MCF 10A (cell line): ENCODE measurements at places on chromosomes 4 and X.

- no peaks in the 10 kb centered on the region for H3K36me3 ChIP-seq
- no peak for DNase-seq
- H3K4me1 ChIP-seq, result no peaks in the 10 kb centered on the region
These were observed 298.8 kb upstream of the CTSO start for GRCh38 chr4:156252358-156252921.

- no peaks in the 10 kb centered on the region for H3K27me3 ChIP-seq
- no peak overlapping the region for H3K27ac ChIP-seq
- H3K4me3 ChIP-seq, result no peak overlapping the region
These were observed 35.2 kb upstream of the NAP1L5 start for GRCh38 chr4:88732714-88733368.

GRCh38 chr4:62550121-62550520, 1350.0 kb downstream of the ADGRL3 start:
- no peak for DNase-seq
- no peak overlapping the region for H3K4me3 ChIP-seq
- H3K27me3 ChIP-seq, result no peaks in the 10 kb centered on the region
- peaks cover 3% of the 10 kb centered on the region for H3K4me1 ChIP-seq
- H3K27ac ChIP-seq, result no peak overlapping the region

- H3K4me3 ChIP-seq, result no peak overlapping the region
- H3K27ac ChIP-seq, result no peak overlapping the region
- H3K36me3 ChIP-seq, result no peaks in the 10 kb centered on the region
- peaks cover 16% of the 10 kb centered on the region for H3K4me1 ChIP-seq
These were observed 22.9 kb downstream of the FHL1 start for GRCh38 chrX:136170139-136170800.

GRCh38 chr4:186485561-186486062, 69.8 kb downstream of the MTNR1A start:
- H3K36me3 ChIP-seq, result no peaks in the 10 kb centered on the region
- peak overlapping the region; percentile 50 for H3K4me3 ChIP-seq
- no peaks in the 10 kb centered on the region for H3K27me3 ChIP-seq
- no peak for DNase-seq
- H3K4me1 ChIP-seq, result peaks cover 7% of the 10 kb centered on the region

DNA sequence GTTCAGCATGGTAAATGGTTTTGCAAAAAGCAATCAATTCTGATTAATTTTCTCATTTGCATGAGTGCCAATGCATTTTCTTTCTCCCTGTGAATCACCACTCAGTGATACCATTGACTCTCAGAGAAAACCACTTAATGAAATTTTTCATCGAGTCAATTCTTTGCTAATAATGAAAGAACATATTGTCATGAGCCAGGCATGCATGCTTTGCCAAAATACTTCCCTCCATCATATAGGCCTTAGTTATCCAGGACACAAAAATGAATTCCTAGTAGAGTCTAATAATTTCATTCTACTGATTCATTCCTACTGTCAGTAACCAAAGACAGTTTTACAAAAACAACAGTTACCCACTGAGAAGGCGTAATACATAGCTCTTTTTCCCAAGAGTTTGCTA, 680.0 kb downstream of the TRIML1 start:
- no peak for DNase-seq
- H3K36me3 ChIP-seq, result no peaks in the 10 kb centered on the region
- no peak overlapping the region for H3K4me3 ChIP-seq

DNA sequence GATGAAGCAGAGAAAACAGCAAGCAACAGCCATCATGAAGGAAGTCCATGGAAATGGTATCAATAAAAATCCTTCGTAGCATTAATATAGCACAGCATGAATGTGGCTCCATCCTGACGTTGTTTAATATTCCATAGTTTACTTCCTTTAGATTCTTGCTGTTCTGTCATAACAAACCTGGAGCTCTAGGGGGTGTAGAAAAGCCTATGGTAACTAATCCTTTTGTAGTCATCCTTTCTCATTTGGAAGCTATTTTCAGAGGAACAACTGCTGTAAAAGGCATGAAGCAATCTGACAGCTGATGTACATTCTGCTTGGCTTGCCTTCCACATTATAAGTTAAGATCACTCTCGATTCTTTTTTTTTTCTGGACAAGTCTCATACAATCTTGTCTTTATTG, 914 bp downstream of the MYOZ2 start:
- DNase-seq, result peak; percentile 2
- H3K36me3 ChIP-seq, result no peaks in the 10 kb centered on the region
- H3K27me3 ChIP-seq, result no peaks in the 10 kb centered on the region
- no peak overlapping the region for H3K27ac ChIP-seq

- H3K27me3 ChIP-seq, result no peaks in the 10 kb centered on the region
- peak overlapping the region; percentile 59 for H3K4me3 ChIP-seq
- DNase-seq, result peak; percentile 99
- peak overlapping the region; percentile 70 for H3K27ac ChIP-seq
These were observed 372.1 kb downstream of the BMPR1B start for GRCh38 chr4:95129821-95130311.

GRCh38 chrX:110989447-110989846, 106.5 kb upstream of the PAK3 start:
- peaks cover 54% of the 10 kb centered on the region for H3K27me3 ChIP-seq
- DNase-seq, result no peak
- no peaks in the 10 kb centered on the region for H3K36me3 ChIP-seq
- no peaks in the 10 kb centered on the region for H3K4me1 ChIP-seq
- H3K4me3 ChIP-seq, result no peak overlapping the region
- H3K27ac ChIP-seq, result no peak overlapping the region

GRCh38 chrX:129955682-129956081, 26.8 kb upstream of the BCORL1 start:
- peaks cover 26% of the 10 kb centered on the region for H3K27me3 ChIP-seq
- H3K4me3 ChIP-seq, result no peak overlapping the region
- H3K36me3 ChIP-seq, result no peaks in the 10 kb centered on the region
- DNase-seq, result no peak
- H3K4me1 ChIP-seq, result no peaks in the 10 kb centered on the region

DNA sequence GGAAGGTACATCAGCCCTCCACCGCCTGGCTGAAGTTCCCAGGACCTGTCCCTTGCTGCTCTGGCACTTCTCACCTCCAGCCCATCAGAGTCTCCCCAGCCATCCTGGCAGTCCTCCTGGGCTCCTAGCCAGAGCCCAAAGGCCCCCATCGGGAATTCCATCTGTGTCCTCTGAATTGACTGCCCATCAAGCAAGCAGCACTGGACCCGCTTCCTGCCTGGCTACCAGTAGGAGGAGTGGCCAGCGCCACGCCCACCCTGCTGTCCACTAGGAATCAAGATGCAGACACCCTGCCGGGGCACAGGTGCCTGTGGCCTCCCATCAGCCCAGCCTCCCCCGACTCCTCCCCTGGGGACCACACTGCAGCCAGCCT, 47.2 kb downstream of the C4orf50 start:
- no peak for DNase-seq
- no peak overlapping the region for H3K27ac ChIP-seq
- H3K4me1 ChIP-seq, result no peaks in the 10 kb centered on the region
- no peak overlapping the region for H3K4me3 ChIP-seq
- H3K36me3 ChIP-seq, result peaks cover 5% of the 10 kb centered on the region

- no peaks in the 10 kb centered on the region for H3K4me1 ChIP-seq
- H3K4me3 ChIP-seq, result no peak overlapping the region
- no peak for DNase-seq
- H3K27me3 ChIP-seq, result peaks cover 30% of the 10 kb centered on the region
These were observed 14.7 kb upstream of the SH3KBP1 start for GRCh38 chrX:19902110-19902509.

DNA sequence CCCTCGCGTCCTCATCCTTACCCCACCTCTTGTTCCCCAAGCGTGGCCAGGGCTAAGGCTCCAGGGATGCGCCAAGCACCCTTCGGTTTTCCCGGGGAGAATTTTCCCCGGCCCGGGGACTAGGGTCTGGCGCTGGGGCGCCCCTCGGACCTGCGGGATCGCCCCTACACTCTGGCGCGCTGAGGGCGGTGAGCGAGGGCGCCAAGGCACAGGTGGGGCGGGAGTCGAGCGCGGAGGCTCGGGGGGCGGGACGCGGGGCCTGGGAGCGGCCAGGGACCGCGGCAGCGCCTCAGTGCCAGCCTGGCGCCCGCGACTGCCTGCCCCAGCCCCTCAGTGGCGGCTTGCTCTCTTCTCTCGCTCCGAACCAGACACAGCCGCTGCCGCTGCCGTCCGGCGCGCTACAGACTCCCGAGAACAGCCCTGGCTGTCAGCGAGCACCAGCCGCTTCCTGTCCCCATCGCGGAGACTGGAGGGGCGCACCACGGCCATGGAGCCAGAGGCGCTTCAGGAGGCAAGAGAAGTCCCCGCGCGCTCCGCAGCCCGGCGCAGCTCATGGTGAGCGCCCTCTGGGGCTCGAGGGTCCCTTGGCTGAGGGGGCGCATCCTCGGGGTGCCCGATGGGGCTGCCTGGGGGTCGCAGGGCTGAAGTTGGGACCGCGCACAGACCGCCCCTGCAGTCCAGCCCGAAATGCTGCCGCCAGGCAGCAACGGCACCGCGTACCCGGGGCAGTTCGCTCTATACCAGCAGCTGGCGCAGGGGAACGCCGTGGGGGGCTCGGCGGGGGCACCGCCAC, at the start of gene DRD5:
TSS of gene DRD5 (plus strand) at position 292 of the 793 bp plus-strand sequence. CDS start at position 688, 396 bp downstream.
- H3K4me3 ChIP-seq, result no peak within 1 kb of the TSS
- H3K27me3 ChIP-seq, result peaks cover 45% of the 10 kb centered on the region
- peaks cover 6% of the 10 kb centered on the region for H3K36me3 ChIP-seq
- H3K4me1 ChIP-seq, result no peaks in the 10 kb centered on the region
- no peak for DNase-seq
- no peak within 1 kb of the TSS for H3K27ac ChIP-seq

- no peak for DNase-seq
- H3K4me3 ChIP-seq, result no peak overlapping the region
- no peak overlapping the region for H3K27ac ChIP-seq
- H3K4me1 ChIP-seq, result peaks cover 12% of the 10 kb centered on the region
These were observed 1.3 kb upstream of the ATP10D start for GRCh38 chr4:47483745-47484144.

DNA sequence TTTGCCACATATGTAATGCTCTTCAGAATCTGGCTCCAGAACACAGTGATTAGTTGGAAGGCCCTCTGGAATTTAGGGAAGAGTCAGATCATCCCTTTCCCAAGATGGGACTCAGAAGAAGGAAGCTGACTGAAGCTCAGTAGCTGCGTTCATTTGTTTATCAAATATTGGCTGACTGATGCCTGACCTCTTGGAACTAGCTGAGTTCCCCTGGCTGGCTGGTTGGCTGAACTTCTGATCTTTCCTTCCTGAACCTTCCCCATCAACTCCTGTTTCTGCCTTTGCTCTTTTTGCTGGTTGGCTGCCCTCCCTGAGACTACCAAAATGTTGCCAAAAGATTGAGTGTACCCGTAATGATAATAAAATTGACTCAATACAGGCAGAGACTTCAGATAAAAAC, 866.5 kb upstream of the INTU start:
- H3K36me3 ChIP-seq, result no peaks in the 10 kb centered on the region
- no peak overlapping the region for H3K4me3 ChIP-seq
- DNase-seq, result no peak
- H3K27ac ChIP-seq, result no peak overlapping the region

DNA sequence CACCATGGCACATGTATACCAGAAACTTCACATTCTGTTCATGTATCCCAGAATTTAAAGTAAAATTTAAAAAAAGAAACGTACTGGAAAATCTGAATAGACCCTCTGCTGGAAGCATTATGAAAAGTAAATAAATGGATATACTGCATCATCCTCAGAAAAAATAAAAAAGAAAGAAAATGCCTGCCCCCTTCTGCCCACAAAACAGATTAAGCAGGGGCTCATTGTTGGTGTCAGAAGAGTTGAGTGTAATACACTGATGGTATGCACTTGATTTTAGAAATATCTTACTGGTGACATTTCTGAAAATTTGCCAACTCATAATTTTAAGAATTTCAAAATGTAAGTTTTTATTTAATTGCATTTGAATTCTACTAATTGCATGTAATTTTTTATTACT, 77.8 kb downstream of the LRP2BP start:
- no peak for DNase-seq
- H3K27me3 ChIP-seq, result no peaks in the 10 kb centered on the region
- H3K4me3 ChIP-seq, result no peak overlapping the region
- H3K36me3 ChIP-seq, result peaks cover 36% of the 10 kb centered on the region

DNA sequence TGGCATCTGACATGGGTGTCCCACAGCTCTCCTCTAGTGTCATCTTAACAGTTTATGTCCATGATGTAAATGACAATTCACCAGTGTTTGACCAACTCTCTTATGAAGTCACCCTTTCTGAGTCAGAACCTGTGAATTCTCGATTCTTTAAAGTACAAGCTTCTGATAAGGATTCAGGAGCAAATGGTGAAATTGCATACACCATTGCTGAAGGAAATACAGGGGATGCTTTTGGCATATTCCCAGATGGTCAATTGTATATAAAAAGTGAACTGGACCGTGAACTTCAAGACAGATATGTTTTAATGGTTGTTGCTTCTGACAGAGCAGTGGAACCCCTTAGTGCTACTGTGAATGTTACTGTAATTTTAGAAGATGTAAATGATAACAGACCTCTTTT, 4.6 kb downstream of the FAT4 start:
- peak overlapping the region; percentile 31 for H3K4me3 ChIP-seq
- DNase-seq, result no peak
- peaks cover 36% of the 10 kb centered on the region for H3K4me1 ChIP-seq
- no peaks in the 10 kb centered on the region for H3K36me3 ChIP-seq
- no peaks in the 10 kb centered on the region for H3K27me3 ChIP-seq

DNA sequence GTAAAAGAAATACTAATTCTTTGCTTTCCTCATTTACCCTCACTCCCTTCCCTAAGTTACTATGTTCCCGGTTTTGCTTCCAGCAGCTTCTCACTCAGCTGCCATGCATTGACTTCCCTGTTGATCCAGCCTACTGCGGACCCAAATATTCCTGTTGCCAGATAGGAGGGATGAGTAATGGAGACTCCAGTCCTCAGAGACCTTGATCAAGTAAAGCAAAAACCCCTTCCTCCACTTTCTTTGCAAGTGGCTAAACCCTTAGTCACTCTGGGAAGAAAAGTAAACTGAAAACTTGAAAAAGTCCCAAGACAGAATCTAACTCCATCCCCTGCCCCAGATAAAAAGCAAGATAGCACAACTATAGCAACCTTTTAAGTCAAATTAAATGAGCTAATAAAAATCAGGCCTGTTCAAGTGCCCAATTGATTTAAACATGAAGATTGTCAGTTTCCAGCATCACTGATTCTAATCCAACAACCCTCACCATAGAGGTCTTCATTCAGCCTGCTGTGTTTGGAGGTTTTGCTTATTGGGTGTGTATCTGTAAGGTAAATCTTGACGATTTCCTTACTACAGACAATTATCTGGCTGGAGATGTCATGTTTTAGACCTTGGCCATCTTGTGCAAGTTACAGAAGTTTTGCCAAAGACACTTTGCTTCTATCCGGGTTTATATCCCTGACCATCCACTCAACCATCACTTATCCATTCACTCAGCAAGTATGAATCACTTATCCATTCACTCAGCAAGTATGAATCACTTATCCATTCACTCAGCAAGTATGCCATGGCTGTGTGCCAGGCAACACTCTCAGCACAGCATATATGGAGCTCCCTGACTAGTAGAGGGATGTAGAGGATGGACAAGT, 17.6 kb downstream of the FGFBP1 start:
- H3K4me3 ChIP-seq, result no peak overlapping the region
- peak overlapping the region; percentile 36 for H3K27ac ChIP-seq
- DNase-seq, result peak; percentile 97
- H3K27me3 ChIP-seq, result no peaks in the 10 kb centered on the region
- H3K36me3 ChIP-seq, result peaks cover 7% of the 10 kb centered on the region
